ENCODE measurements at places on chromosomes 2 and 18.

DNA sequence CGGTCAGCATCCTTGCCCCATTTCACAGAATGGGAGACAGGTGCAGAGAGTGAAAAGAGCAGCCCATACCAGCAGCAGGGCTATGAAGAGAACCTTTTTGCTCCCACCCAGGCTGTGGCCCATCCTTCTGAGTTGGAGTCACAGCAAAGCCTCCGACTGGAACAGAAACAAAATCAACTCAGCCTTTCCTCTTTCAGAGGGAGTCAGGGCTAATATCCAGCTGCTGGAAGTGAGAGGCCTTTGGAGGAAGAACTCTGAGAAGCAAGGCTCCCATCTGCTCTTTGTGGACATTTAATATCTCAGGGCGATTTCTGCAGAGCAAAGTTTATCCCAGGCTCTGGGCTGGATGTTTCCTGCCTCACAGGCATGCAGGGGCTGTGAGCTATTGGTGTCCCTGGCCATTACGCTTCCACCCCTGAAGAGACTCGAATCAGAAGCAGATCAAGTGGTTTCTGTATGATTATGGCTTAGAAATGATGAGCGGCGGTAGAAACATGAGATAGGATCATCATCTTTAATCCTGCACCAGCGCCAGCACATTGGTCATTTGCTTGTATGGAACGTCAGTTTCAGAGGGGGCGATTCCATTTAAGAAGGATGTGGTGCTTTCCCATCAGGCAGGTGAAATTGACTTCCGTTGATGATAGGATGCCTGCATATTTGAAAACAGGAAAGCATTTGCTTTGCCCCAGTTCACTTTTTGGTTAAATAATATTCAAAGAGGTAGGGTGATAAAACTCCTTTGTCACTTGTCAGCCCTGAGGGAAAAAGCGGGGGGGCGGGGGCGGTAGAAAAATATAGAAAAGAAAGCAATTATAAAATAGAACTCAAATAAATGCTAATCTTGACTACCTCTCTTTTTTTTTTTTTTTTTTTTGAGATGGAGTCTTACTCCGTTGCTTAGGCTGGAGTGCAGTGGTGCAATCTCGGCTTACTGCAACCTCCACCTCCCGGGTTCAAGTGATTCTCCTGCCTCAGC is 152.4 kb downstream of the LRRC30 start:
- no peak for DNase-seq

GRCh38 chr18:60383893-60384292 is 11.3 kb upstream of the MC4R start:
- no peak for DNase-seq

DNA sequence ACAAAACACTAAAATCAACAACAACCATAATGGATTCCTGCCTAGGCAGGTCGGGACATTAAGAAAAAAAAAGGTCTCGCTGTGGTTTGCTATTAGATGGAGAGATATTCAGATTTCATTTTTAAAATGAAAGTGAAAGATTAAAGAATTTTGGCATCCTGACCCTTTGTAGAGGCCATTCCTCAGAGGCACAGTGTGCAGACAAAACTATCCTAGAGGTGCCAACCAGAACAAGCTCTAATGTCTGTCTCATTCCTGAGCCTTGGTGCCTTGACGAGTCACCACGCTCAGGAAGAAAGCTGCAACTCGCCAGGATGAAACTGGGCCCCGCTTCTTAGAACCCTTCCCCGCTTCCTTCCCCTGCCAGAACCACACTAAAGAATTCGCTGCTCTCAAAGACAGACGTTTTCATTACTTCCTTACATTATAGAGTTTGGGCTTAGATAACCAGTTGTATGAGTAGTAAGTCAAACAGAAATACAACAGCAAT is 156.0 kb downstream of the TGIF1 start:
- DNase-seq = no peak

DNA sequence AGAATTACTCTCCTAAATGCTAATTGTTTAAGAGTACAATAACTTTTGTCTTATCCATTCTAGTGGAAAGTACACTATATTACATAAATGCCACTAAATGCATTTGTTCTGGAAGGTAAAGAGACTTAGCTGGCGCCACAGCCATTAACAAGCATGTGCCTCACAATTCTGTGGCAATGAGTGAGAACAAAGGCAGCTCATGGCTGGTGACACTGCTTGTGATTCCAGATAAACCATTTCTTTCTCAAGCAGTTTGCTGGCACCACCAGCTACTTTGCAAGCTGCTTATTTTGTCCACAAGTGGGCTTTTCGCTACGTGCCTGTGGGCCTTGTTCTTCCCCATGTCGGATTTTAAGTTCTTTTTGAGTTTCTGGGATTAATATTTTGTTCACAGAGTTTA is 147.6 kb upstream of the SMAD7 start:
- no peak for DNase-seq

DNA sequence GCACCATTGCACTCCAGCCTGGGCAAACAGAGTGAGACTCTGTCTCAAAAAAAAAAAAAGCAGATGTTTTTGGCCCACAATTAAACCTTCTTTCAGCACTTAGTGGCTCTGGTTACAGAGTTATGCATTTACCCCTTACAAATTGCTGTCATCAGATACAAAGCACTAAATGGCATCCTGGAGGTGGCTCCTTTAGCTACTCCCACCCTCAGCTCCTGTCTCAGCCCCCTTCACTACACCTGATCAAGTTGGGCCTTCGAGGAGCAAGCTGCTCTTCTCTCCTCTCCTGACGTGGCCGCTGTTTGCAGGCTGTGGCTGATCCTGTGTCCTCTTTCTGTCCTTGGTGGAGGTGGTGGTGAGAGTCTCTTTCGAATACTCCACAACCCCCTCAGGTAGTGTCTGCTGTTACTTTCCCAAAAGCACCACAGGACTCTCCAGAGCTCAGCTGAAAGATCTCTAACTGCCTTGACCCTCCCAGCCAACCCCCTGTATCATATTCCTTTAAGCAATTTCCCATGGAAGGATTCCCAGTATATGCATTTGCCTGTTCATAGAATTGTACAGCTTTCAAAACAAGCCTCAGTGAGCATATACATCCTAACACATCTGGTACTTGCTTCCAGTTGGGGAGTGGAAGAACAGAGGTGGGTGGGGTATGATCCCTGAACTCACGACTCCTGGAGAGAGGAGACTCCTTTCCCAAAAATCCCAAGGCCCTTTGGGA is 285.9 kb downstream of the CLIP4 start:
- DNase-seq = no peak

- DNase-seq = no peak
Observed at GRCh38 chr18:47054369-47054768, 18.9 kb upstream of the ELOA2 start.

GRCh38 chr2:240995041-240996021 is 3.1 kb upstream of the SNED1 start:
- no peak for DNase-seq

- DNase-seq = no peak
Observed at GRCh38 chr2:1664076-1664605, 80.2 kb downstream of the PXDN start.

DNA sequence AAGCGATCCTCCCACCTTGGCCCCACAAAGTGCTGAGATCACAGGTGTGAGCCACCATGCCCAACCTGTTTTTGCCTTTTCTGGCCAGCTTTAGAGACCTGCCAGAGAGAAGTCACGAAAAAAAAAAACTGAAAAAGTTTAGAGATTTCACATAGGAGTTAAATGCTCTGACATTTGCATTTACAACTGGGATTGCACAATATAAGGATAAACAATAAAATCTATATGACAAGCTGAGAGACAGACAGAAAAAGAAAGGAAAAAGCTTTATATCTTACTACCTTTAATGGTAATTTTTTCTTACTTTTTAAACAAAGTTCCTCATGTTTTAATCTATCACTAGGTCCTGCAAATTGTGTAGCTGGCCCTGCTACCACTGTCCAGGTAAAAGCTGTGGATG is 466.5 kb downstream of the TXNL1 start:
- DNase-seq = no peak

GRCh38 chr2:240395896-240396622 is 39.4 kb upstream of the GPC1 start:
- no peak for DNase-seq

DNA sequence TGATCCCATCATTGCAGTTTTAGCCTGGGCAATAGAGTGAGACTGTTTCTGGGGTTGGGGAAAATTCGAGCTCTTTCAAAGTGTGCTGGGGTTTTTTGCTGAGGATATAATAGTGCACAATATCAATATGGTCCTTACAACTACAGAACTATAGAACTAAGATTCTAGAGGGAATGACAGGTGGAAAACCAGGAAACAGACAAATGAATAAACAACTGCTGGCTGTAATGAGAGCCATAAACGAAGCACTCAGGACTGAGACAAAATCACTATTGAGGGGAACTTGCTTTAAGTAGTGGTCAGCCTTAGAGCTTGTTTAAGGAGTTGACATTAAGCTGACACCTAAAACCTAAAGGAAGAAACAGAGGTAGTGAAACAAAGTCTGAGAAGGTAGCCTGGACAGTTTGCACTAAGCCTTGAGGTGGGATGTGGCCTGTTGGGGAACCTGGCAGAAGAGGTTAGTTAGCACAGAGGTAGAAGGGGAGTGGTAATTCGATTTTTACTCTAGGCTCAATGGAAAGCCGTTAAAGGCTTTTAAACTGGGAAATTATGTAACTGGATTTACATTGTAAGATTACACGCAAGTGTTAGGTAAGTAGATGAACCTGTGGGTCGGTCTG is 33.8 kb downstream of the LCLAT1 start:
- no peak for DNase-seq

DNA sequence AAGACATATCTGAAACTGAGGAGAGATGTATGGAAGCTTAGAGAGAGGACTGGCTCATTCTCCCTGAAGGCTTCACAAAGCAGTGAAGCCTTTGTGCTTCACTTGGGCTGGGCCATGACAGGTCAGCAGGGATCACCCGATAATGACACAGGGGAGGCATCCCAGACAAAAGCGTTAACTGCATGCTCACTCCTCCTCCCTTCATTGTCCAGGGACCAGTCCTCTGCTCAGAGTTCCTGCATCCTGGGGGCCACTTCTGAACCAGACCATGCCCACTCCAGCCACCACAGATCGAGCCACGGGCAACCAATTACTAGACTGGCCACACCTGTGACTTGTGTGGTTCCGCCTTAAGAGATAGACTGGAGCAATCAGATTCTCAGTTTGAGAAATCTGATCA is 236.0 kb downstream of the CLIP4 start:
- DNase-seq = no peak

GRCh38 chr2:205771031-205771430 is 88.7 kb downstream of the NRP2 start:
- DNase-seq = no peak

Data from stimulated activated CD4-positive, alpha-beta T cell treated with anti-CD3 and anti-CD28 coated beads, Interleukin-12 subunit alpha, Interleukin-12 subunit beta, amount 100 ng/mL, for 4 hours (primary cell).